Stimulated activated naive CD8-positive, alpha-beta T cell treated with anti-CD3 and anti-CD28 coated beads, Interleukin-15, amount 100 ng/mL, for 72 hours (primary cell): ENCODE measurements at places on chromosomes 13 and 19.

DNA sequence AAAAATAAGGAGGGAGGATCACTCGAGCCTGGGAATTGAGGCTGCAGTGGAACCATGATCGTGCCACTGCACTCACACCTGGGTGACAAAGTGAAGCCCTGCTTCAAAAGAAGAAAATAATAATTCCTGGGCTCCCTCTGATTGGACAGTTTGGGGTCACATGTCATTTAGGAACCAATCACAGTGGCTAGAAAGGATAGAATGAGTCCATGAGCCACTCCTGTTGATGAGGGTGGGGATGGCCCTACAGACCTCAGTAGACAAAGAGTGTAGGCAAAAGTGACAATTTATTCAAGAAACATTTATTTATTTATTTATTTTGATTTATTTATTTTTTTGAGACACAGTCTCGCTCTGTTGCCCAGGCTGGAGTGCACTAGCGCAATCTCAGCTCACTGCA, 26.8 kb upstream of the ADGRE5 start:
- DNase-seq: no peak

DNA sequence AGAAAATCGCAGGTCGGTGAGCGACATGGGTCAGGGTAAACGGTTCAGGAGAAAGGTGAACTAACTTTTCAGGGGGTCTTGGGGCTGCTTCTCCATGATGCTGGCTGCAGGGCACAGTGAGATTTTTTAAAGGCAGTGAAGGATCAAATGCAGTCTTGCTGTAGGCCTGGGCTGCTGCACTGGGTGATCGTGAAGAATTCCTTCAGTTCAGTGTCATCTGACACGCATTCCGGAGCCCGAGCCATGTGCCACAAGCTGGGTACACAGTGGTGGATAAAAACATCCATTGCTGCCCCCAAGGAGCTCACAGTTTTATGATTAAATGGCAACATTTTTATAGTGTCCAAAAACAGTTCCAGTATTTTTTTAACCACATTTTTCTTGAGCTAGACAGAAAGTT, 56.3 kb upstream of the GPR12 start:
- DNase-seq: no peak

GRCh38 chr19:40685563-40685962, 4.9 kb downstream of the NUMBL start:
- no peak for DNase-seq

- DNase-seq: no peak
Observed at GRCh38 chr19:56441206-56441792, 35.8 kb downstream of the ZNF667 start.

- DNase-seq: no peak
Observed at GRCh38 chr19:1657746-1658145, 5.3 kb upstream of the TCF3 start.
